ENCODE measurements at places on chromosomes 3 and 15.

DNA sequence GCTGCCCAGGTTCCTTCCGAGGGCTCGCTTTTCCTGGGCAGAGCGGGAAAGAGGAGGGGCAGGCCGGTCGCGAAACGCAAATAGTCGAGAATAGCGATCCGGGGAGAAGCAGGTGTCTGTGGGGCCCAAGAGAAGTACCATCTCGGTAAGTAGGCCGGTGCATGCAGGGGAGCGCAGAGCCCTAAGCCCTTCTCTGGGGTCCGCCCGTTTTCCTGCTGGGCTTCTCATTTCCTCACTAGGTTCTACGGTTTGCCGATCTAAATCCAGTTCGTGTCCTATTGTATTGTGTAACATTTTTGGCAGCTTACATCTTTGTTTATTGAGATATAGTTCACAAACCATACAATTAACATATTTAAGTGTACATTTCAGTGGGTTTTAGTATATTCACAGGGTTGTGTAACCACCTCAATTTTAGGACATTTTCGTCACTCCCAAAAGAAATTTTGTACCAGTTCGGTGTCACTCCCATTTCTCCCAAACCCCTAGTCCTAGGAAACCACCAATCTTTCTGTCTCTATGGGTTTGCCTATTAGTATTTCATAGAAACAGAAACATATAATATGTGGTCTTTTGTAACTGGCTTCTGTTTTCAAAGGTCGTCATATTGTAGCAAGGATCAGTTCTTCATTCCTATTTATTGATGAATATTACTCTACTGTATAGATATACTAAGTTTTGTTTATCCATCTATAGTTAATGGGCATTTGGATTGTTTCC lies 6.8 kb upstream of the TRIM69 start:
- no peak for DNase-seq

DNA sequence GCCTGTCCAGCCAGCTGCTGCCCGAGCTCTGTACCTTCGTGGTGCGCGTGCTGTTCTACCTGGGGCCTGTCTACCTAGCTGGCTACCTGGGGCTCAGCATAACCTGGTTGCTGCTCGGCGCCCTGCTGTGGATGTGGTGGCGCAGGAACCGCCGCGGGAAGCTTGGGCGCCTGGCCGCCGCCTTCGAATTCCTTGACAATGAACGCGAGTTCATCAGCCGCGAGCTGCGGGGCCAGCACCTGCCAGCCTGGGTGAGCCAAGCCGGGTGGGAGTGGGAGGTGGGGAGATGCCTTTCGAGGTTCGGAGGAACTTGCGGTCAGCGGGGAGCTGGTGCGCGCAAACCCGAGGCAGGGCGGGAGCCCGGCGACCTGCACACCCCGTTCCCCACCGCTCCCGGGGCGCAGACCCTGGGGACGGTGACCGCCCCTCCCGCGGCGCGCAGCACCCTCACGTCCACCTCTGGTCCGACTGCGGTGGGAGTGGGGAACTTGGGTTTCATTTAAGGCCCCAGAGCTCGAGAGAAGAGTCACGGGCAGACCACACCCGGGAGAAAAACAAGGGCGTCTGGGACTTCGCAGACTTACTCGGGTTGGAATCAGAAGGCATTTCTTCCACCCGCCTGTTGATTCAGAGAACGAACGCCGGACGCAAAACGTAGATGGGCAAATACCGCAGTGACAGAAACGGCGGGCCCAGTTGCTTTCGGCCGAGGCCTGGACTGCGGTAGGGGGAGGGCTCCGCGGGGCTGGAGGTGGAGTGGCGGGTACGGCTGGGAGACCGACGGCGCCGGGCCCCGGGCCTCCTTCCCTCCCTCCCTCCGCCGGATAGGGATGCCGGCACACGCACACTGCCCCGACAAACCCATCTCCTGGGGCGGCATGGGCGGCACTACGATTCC lies 708 bp downstream of the ESYT3 start:
- DNase-seq, result no peak

GRCh38 chr3:76651784-76652183 lies 388.1 kb upstream of the ROBO2 start:
- DNase-seq, result no peak

DNA sequence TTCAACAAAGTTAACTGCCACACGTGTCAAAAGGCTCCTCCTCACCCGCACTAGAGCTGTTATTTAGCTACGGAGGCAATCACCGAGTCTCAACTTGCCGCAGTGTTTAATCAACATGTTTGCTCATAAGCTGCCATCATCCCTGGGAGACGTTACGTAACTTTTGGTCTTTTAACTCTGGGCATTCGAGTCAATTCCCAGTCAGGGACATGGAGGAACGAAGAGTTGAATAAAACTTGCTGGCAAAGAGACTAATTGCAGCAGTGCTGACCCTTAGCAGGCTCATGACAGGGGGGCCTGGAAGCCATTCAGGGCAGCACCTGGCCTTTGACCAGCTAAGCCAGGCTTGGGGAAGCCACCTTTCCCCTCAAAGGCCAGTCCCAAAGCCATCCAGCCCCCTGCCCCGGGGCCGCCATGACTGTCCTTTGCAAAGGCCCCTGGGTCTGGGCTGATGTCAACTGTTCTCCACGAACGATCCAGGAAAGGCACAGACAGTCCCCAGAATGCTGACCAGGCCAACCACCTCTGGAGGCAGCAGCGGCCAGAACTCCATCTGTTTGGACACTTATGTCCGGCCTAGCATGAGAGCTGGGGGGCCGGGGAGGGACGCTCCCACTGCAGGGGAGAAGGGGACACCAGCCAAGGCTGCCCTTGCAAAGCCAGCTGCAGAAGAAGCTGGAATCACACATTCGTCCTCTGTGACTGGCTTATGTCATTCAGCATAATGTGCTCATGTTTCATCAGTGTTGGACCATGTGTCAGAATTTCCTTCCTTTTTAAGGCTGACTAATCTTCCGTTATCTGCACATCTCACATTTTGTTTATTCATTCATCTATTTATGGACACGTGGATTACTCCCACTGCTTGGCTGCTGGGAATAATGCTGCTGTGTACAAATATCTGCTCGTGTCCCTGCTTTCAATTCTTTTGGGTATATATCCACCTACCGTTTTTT lies 43.7 kb downstream of the PCSK6 start:
- DNase-seq, result peak; percentile 50

GRCh38 chr3:17830788-17831187 lies 88.4 kb upstream of the TBC1D5 start:
- no peak for DNase-seq

DNA sequence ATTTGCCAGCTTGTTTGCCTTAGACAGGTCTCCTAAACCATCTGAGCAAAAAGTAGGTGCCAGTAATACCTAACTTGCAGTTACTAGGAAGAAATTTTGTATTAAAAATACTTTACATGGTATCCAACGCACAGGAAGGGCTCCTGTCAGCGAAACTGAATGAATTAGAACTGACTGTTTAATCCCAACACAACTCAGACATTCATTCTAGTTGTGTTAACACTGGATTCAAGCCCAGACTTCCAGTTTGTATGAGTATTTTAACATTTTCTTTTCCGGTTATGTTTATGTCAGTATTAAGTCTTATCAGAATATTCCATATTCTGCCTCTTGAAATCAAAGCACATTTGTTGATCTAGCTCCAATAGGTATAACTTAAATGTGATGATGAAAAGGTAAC lies 82.0 kb upstream of the SOX2 start:
- no peak for DNase-seq

DNA sequence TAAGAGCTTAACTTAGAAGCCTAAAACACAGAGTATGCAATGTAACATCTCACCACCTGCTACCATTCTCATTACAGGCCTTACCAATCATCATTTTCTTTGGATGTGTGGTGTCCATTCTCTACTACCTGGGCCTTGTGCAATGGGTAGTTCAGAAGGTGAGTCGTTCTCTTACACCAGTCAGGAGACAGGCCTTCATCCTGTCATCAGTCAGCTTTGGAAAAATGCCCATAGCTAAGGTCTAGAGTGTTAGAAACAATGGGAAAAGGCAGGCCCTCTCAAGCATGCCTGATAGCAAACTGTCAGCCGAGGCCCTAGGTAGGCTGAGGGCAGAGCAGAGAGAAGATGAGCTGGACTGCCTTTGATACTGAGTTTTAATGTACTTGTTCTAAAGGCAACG lies 13.5 kb downstream of the SLC28A2 start:
- no peak for DNase-seq

DNA sequence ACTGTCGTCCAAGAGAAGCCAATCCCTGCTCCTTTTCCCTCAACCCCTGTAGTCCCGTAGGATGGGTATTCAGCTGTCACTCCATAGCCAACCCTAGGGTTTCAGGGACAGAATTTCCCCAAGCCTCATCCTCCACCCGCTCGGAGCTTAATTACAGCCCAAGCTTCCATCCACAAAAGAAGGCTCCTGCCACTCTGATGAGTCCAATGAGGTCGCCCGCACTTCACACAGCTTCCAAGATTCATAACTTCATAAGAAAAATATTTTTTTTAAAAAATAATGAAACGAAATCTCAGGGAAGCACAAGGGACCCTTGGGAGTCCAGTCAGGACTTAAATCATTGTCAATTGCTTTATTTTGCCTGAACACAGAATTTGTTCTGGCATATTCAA lies 75.6 kb downstream of the SLC12A8 start:
- no peak for DNase-seq

Measured in skin of body (tissue), 3 donors.